Pericardium fibroblast (primary cell): ENCODE measurements at places on chromosomes 12 and 14. TPM values are rescaled to one million over a fixed set of nuclear protein-coding genes. Genes with fewer than 3 reads are reported as not detected.

Gene TAS2R50
- 0.43 TPM in 1 of 2 replicates, not detected in the other for total RNA-seq

Gene TBX3
- total RNA-seq: 6.0 and 11.7 TPM in 2 replicates

Gene CCDC184
- total RNA-seq: 0.17 and 1.2 TPM in 2 replicates

Gene DBX2
- not detected in 2 replicates for total RNA-seq

Gene VRTN
- total RNA-seq: not detected in 2 replicates

Gene TAS2R30
- 0.12 and 0.26 TPM in 2 replicates for total RNA-seq

Gene OR6C6
- not detected in 2 replicates for total RNA-seq

Gene ATL1
- total RNA-seq: 5.7 and 11.8 TPM in 2 replicates

Gene CDKN1B
- total RNA-seq: 31.8 and 58.6 TPM in 2 replicates

Gene MYL2
- not detected in 2 replicates for total RNA-seq

Gene BAG5
- total RNA-seq: 16.3 and 17.3 TPM in 2 replicates

Gene ISCA2
- total RNA-seq: 16.4 and 25.6 TPM in 2 replicates

Gene KIAA0586
- total RNA-seq: 9.2 and 11.1 TPM in 2 replicates

Gene SAMD4A
- total RNA-seq: 7.1 and 14.5 TPM in 2 replicates

Gene TTC6
- total RNA-seq: not detected in 2 replicates

Gene ALDH1L2
- total RNA-seq: 65.1 and 85.1 TPM in 2 replicates

Gene TDG
- total RNA-seq: 10.8 and 14.5 TPM in 2 replicates

Gene ACAD10
- total RNA-seq: 12.0 and 22.8 TPM in 2 replicates

Gene AQP2
- total RNA-seq: not detected in 2 replicates

Gene MSRB3
- 28.3 and 56.0 TPM in 2 replicates for total RNA-seq

Gene OTX2
- total RNA-seq: not detected in 2 replicates

Gene CLEC12A
- total RNA-seq: not detected in 2 replicates

Gene MGP
- total RNA-seq: 1,418 and 4,199 TPM in 2 replicates

Gene RGS6
- not detected in 2 replicates for total RNA-seq

Gene SAV1
- 11.9 and 18.9 TPM in 2 replicates for total RNA-seq

Gene PXMP2
- total RNA-seq: 41.0 and 56.6 TPM in 2 replicates

Gene ZC3H14
- 27.5 and 33.5 TPM in 2 replicates for total RNA-seq

Gene POTEG
- not detected in 2 replicates for total RNA-seq

Gene IL31
- total RNA-seq: not detected in 2 replicates

Gene IFT43
- 35.9 and 47.1 TPM in 2 replicates for total RNA-seq

Gene JKAMP
- 48.5 and 58.3 TPM in 2 replicates for total RNA-seq
